Frontal cortex (tissue), 4 donors: ENCODE measurements at places on chromosomes 12 and 14. TPM values are rescaled to one million over a fixed set of nuclear protein-coding genes. Genes with fewer than 3 reads are reported as not detected.
A peak's percentile ranks its signal among the peaks of the same experiment; 100 is the strongest.

DNA sequence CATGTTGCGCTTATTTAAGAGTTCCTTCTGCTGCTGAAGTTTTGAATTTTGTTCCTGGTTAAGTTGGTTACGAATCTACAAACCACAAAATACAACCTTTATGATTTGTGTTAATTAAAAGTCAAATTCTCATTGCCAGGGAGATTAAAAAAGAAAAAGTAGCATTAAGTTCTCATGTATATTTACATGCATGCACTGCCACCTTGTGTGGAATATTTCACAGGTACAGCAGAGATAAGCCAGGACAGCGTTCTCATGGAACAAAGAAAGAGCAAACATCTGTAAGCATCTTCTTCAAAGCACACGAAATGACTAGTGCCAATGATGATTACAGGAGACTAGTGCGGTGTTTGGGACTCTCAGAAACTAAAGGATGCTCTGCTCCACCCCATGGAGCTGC lies 34.2 kb downstream of the ZFYVE21 start:
- DNase-seq = no peak

DNA sequence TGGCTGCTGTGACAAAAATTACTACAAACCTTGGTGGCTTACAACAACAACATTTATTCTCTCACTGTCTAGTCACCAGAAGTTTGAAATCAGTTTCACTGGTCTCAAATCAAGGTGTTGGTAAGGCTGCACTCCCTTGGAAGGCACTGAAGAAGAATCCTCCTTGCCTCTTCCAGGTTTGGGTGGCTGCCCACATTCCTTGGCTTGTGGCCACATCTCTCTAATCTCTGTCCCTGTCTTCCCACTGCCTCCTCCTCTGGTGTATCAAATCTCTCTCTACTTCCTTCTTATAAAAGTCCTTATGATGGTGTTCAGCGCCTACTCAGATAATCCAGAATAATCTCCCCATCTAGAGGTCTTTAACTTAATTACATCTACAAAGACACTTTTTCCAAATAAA lies 31.0 kb downstream of the PLCZ1 start:
- DNase-seq = no peak

COCH gene
- 48.5 TPM for total RNA-seq

PGF gene
- total RNA-seq = 2.9 TPM

GRCh38 chr12:111428728-111429175 lies 23.0 kb downstream of the SH2B3 start:
- DNase-seq = no peak

DNA sequence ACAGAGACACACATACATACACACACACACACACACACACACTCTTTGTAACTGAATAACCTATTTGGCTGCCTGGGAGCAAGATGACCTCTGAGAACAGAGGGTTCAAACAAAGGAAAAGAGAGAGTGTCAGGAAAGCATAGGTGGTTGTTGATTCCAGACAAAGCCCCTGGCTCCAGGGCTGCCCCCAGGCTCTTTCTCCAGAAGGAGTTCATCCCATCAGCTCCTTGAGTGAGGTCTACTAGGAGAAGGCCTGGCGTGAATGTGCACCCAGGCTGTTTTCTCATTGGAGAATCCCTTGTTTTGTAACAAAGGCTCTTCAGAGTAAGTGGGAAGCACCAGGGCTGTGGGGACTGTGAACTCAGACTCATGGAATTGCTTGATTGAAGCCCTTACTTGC lies 151.9 kb downstream of the EMP1 start:
- no peak for DNase-seq

DACT1 gene
- 203 TPM for total RNA-seq

OVCH1 gene
- 0.41 TPM for total RNA-seq

PTHLH gene
- not detected for total RNA-seq

GRCh38 chr14:39861696-39862095 lies 429.5 kb upstream of the FBXO33 start:
- no peak for DNase-seq

- no peak for DNase-seq
These were observed 697 bp upstream of the GRIP1 start for GRCh38 chr12:66679461-66680084.

DPF3 gene
- total RNA-seq = 5.7 TPM

- no peak for DNase-seq
These were observed 63.7 kb downstream of the FBXL14 start for GRCh38 chr12:1530592-1531152.

DNA sequence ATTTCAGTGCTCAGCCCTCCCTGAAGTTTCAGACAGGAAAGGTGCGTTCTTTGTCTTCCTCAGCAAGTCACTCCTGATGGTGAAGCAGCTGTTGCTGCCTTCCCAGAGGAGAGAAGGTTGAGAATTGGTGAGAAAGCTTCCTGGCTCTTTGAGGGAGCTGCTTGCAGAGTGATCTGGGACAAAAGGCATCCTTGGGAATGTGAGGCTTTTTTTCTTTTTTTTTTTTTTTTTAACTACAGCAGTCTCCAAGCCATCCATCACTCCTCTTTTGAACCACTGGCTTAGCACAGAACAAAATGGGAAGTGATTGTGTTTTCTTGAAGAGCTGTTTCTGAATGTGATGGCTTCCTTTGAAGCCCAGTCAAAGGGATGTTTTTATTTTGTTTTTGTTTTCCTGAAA lies 120.4 kb upstream of the LRIG3 start:
- DNase-seq = no peak

DNA sequence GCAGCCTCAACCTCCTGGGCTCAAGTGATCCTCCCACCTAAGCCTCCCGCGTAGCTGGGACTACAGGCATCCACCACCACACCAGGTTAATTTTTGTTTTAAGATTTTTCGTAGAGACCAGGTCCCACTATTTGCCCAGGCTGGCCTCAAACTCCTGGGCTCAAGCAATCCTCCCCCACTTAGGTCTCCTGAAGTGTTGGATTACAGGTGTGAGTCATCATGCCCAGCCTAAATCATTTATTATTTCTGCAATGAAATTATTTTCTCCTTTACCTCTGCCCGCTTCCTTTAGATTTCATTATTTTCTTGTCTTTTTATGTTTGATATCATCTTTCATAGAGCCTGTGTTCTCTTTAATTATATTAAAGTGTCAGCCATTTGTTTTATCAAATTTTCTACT lies 165.2 kb upstream of the OTX2 start:
- DNase-seq = no peak

DNA sequence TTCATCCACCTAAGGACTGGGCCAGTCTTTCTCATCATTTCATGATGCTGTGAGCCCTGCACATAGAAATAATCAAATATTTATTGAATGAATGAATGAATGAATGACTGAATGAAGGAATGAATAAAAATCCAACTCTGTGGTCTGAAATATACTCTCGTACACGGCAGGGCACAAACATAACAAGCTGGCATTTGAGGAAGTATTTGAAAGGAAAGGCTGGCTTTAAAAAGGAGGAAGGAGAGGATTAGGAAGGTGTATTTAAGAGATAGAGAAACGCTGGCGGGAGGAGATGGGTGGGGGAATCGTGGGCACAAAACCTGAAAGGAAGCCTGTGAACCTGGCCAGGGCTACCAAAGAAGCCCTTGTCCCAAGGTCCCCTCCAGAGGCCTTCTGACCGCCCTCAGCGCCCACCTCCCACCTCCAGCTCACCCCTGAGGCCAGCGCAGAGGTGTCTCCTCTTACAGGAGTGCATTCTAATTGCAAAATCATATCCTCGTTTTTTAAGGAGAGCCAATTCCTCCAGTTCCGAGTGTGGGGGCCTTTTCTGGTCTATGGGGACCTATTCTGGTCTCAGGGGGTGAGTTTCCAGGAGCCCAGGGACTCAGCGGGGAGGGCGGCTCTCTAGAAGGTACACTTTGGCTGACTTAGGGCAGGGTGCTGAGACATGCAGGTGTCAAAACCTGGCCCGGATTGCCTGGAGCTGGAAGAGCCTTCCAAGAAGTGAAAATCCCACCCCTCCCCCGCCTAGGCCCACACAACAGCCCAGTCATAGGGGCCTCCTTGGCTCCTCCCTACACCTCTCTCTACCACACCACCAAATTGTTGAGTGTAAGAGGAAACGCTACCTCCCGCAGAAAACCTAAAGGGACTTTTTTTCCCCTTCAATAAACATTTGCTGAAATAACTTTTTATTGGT lies 8.7 kb upstream of the JDP2 start:
- DNase-seq = no peak

DNA sequence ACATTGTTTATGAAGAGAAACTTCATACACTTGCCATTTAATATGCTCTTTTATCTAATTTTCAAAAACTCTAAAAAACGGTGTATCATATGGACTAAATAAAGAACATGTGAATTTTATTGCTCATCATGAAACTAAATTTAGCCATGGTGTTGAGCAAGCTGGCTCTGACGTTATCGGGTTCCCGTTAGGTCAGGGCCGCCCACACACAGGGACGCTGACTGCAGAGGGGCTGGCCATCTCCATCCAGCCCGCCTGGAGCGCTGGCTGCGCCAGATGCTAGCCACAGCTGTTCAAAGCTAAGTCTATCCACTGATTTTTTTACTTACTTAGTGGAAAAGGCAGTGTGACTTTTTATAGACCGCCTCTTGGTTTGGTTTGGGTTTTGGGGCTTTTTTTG lies 36.5 kb upstream of the DYNC1H1 start:
- DNase-seq = peak; percentile 69

HOXC9 gene
- total RNA-seq = not detected

GRCh38 chr14:92437729-92438285 lies 75.8 kb upstream of the RIN3 start:
- no peak for DNase-seq

- DNase-seq = no peak
These were observed 21.3 kb downstream of the IQSEC3 start for GRCh38 chr12:87856-88255.

DNA sequence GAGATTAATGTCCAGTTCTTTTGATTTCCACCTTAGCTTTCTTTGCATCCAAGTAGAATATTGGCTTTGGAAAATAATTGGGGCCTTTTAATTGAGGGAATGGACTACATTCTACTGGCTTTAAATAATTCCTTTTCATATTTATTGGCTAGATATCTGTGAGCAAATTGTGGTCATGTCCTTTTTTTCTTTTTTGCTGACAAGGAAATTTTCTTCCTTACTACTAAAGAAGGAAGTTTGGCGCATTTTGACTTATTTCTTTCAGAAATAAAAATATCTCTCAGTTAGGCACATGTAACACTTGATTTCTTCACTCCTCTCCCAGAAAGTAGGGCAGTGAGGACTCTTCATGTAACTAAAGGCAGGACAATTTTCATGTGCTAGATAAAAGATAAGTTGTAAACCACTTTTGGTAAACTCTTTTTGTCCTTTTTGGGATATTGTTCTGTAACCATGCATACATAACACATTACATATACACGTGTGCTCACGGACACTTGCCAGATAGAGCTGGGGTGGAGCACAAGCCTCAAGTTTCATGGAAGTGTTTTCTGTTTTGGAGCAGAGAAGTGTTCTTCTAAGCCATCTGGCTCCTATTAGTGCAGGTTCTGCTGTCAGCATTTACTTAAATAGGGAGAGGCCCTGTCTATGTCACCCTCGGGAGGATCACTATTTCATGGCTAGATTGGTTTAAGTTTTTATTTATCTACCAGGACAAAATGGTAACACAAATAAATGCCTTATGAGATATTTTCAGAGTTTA lies 85.1 kb upstream of the LRIG3 start:
- DNase-seq = no peak

- DNase-seq = no peak
These were observed 190.5 kb downstream of the PHETA1 start for GRCh38 chr12:111178181-111179081.

GRCh38 chr12:39297891-39298290 lies 145.0 kb downstream of the KIF21A start:
- no peak for DNase-seq

PTPRB gene
- total RNA-seq = 4.5 TPM

- DNase-seq = no peak
These were observed 57.2 kb upstream of the CISTR start for GRCh38 chr12:53809005-53809404.

SALL2 gene
- 10.2 TPM for total RNA-seq

DNA sequence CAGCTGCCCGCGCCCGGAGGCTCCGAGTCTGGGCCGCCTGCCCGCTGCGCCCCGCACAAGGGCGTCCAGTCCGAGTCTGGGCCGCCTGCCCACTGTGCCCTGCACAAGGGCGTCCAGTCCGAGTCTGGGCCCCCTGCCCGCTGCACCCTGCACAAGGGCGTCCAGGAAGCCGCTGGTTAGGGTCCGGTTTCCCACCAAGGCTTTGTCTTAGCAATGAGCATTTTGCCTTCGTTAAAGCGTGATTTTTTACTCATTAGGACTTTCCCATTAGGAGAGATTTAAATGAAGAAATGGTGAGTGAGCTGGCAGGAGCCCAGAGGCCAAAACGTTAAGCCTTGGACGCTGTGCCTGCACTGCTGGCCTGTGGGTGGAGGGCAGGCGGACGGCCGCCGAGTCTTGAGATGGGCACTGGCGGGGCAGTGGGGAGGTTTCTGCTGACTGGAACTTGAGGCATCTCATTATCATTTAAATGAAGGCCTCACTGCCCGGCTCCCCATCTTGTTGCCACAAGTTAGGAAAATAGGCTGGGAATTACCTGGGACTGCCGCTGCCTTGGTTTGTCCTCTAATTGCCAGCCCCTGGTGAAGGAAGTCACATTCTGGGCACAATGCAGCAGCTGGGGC lies 36.0 kb downstream of the FBRSL1 start:
- DNase-seq = peak; percentile 87

- DNase-seq = no peak
These were observed 10.6 kb downstream of the MYO1H start for GRCh38 chr12:109358154-109358869.

DNA sequence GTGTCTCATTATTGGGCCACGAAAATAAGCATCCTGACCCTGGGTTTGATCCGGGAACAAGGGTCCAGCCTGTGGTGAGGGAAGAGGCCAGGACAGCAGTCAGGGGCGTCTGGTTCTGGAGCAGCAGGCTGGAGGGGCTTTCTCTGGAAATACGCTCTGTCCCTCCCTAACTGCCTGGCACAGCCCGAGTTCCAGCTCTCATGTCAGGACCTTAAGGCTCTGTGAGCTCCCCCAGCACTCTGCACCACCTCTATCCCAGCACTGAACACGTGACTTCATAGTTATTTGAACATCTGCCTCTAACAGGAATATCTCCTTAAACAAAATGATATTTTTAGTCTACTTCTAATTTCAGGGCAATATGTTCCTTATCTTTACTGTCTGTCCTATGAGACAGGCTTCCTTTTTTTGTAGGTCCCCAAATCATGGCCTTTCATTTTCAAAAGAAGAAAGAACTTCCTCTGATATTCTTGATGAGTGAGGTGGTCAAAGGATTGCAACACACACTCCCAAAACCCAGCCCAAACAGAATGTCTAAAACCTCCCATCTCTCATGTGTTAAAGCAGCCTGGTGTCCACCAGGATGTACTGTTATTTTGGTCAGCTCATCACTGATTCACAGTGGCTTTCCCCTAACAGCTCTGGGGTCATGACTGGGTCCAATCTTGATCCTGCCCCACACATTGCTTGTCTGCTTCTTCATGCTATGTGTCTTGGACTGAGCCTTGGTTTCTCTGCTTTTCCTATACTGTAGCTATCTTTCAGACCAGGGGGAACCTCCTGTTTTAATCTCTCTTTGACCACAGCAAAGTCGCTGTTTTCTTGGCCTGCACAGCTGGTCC lies 9.7 kb downstream of the AQP6 start:
- no peak for DNase-seq

SPX gene
- total RNA-seq = 0.41 TPM

GRCh38 chr12:40971911-40972310 lies 216.2 kb upstream of the PDZRN4 start:
- no peak for DNase-seq
